ENCODE measurements at places on chromosomes 13 and 19. TPM values are rescaled to one million over a fixed set of nuclear protein-coding genes. Genes with fewer than 3 reads are reported as not detected.
A peak's percentile ranks its signal among the peaks of the same experiment; 100 is the strongest.

DNA sequence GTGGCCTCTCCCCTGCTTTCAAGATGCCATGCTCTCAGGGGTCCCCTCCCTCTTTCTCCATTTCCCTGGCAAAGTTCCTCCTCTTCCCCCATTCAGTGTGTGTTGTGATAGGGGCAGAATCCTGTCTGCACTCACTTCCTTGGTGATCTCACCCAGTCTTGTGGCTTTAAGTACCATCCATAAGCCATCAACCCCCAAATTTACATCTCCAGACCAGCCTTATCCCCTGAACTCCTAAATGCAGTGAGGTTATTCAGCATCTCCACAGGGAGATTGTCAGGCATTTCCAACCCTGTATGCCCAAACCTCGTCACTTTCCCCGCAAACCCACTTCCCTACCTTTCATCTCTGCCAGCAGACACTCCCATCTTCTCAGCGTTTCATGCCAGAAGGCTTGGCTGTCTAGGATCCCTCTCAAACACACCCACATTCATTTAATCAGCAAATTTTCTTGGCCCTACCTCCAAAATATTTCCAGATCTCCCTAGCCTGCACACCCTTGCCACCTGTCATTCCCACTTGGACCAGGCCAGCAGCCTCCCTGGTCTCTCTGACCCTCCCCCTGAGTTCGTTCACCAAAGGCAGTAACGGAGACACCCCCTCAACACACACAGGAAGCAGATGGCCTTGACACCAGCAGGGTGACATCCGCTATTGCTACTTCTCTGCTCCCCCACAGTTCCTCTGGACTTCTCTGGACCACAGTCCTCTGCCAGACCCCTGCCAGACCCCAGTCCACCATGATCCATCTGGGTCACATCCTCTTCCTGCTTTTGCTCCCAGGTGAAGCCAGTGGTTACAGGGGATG, at the start of gene HCST:
TSS of gene HCST (plus strand) at position 676 of the 808 bp plus-strand sequence. CDS start at position 741, 65 bp downstream.
- H3K27me3 ChIP-seq, result no peaks in the 10 kb centered on the region
- H3K4me3 ChIP-seq, result peak within 1 kb of the TSS; percentile 88
- H3K4me1 ChIP-seq, result peaks cover 12% of the 10 kb centered on the region
- no peak for DNase-seq
- H3K27ac ChIP-seq, result peak within 1 kb of the TSS; percentile 85

GRCh38 chr19:42032431-42032830, 37.6 kb downstream of the GRIK5 start:
- H3K27me3 ChIP-seq, result no peaks in the 10 kb centered on the region
- H3K4me1 ChIP-seq, result peaks cover 5% of the 10 kb centered on the region
- no peak overlapping the region for H3K27ac ChIP-seq
- no peak overlapping the region for H3K4me3 ChIP-seq

GRCh38 chr13:111401151-111401550, 80.7 kb downstream of the TEX29 start:
- H3K27ac ChIP-seq, result no peak overlapping the region
- no peak for DNase-seq
- H3K4me3 ChIP-seq, result no peak overlapping the region
- no peaks in the 10 kb centered on the region for H3K4me1 ChIP-seq
- peaks cover 31% of the 10 kb centered on the region for H3K27me3 ChIP-seq

- H3K4me3 ChIP-seq, result no peak overlapping the region
- DNase-seq, result no peak
Observed at GRCh38 chr13:93964146-93964512, 515.4 kb downstream of the DCT start.

DNA sequence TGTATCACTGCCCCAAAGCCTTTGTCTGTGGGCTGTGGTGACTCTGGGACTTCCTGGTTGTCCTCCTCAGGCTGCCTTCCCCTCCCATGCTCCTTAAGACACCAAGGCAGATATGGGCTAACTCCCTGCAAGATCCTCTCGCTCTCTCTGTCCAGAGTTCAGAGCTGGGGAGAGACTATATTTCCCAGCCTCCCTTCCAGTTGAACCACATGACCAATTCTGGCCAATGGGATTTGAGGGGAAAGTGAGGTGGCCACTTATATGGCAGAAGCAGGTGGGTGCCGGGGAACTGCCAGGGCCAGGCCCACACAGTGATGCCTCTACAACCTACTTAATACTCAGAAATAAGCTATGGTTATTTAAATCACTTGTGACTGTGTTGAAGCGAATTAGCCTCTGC, 16.2 kb upstream of the ANGPTL8 start:
- no peaks in the 10 kb centered on the region for H3K4me1 ChIP-seq
- H3K27ac ChIP-seq, result no peak overlapping the region
- no peak for DNase-seq
- H3K27me3 ChIP-seq, result no peaks in the 10 kb centered on the region
- H3K4me3 ChIP-seq, result no peak overlapping the region

DNA sequence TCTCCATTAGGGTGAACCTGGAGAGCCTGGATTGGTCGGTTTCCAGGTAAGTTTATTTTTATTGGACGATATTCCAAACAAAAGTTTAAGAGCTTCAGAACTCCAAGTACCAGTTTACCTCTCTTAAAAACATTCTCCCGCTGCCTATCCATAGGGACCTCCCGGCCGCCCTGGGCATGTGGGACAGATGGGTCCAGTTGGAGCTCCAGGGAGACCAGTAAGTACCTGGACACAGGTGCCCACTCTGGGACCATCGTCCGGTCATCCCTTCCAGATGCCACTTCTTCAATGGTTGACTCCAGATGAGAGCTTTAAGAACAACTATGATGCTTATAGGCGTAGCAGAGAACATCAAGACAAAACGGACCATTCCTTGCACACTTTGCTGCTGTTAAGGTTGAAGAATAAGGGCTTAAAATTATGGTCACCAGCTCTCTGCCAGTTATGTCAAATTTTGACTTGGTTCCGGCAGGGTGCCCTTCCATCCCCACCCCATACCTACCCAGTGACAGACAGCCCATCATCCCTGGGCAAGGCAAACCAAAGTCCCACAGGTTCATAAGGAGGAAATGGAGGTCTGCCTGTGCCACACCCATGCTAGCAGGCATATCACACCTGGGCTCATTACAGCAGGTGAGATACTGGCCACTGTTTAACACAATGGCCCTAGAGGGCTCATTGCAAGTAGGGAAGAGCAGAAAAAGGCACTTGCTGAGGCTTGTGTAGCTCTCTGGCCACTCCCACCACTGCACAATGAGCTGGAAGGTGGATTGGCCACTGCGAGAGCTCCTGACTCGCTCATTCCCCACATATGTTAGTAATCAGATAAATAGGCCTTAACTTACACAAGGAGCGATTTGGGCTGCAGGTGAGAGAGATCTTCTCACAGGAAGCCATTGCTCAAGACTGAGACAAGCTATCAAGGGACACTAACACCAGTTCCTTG, 123.6 kb downstream of the COL4A2 start:
- peaks cover 100% of the 10 kb centered on the region for H3K36me3 ChIP-seq
- H3K27ac ChIP-seq, result peak overlapping the region; percentile 51
- H3K4me3 ChIP-seq, result no peak overlapping the region
- peaks cover 30% of the 10 kb centered on the region for H3K4me1 ChIP-seq
- H3K27me3 ChIP-seq, result no peaks in the 10 kb centered on the region

DNA sequence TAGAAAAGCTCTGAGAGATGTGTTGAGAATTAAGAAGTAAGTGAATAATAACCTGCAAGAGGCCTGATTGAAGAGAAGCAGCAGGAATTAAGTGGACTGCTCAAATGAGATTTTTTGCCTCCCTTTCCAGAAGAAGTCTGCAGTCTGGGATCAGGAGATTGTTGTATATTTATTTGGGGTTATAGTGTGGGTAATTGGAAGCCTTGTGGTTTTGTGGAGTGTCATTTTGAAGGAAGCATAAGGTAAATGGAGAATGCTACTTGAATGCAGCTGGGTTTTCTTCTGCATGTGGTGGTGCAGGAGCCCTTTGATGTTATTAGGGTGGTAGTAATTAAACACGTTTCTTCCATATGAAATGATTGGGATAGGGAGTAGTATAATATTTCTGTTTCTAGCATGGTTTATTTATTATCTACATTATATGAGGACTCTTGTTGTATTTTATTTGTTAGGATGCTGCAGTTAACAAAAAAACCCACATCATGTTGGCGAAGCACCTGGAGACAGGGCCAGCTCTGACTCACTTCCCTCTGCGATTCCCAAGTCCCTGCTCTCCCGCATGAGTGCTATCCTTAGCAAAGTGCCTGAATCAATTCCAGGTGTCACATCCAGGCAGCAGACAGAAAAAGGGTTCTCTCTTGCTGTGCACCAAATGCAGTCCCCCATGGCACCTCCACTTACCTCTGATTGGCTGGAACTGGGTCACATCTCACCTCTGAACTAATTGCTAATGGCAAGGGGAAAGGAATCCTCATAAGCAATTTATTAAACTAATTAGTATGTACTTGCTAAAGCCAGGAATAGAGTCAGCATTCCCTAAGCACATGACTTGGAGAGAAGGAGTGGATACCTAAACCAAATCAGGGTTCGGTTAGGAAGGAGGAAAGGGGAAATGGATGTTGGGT, 54.8 kb downstream of the DGKH start:
- no peak for DNase-seq
- H3K4me3 ChIP-seq, result no peak overlapping the region
- H3K4me1 ChIP-seq, result peaks cover 8% of the 10 kb centered on the region
- H3K36me3 ChIP-seq, result no peaks in the 10 kb centered on the region
- no peaks in the 10 kb centered on the region for H3K27me3 ChIP-seq
- H3K27ac ChIP-seq, result no peak overlapping the region

GRCh38 chr19:41095703-41096102, 7.5 kb downstream of the CYP2A13 start:
- no peak overlapping the region for H3K27ac ChIP-seq
- H3K27me3 ChIP-seq, result peaks cover 17% of the 10 kb centered on the region
- no peak overlapping the region for H3K4me3 ChIP-seq
- DNase-seq, result no peak
- no peaks in the 10 kb centered on the region for H3K36me3 ChIP-seq

GRCh38 chr13:29587645-29588044, 7.8 kb downstream of the SLC7A1 start:
- no peak for DNase-seq
- no peak overlapping the region for H3K27ac ChIP-seq
- no peaks in the 10 kb centered on the region for H3K4me1 ChIP-seq
- no peaks in the 10 kb centered on the region for H3K27me3 ChIP-seq

DNA sequence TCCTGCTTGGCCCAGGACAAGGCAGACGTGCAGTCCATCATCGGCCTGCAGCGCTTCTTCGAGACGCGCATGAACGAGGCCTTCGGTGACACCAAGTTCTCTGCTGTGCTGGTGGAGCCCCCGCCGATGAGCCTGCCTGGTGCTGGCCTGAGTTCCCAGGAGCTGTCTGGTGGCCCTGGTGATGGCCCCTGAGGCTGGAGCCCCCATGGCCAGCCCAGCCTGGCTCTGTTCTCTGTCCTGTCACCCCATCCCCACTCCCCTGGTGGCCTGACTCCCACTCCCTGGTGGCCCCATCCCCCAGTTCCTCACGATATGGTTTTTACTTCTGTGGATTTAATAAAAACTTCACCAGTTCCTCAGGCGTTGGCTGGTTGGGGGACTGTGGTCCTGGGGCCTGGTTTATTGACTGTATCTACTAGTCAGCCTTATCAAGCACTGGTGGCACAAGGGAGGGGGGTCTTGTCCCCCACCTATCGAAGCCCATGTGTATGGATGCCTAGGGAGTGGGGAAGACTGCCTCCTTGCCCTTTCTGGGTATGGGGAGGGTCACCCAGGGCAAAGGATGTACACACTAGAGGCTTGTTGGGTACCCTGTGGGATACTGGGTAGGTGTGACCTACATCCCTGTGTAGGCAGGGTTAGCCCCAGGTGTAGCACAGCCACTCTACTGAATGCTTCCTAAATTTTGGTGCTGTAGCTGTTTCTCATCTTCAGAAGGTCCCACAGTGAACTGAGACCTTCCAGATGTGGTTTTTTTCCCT, 4.4 kb downstream of the CHMP2A start:
- H3K27ac ChIP-seq, result no peak overlapping the region
- H3K27me3 ChIP-seq, result no peaks in the 10 kb centered on the region
- no peak for DNase-seq
- H3K4me1 ChIP-seq, result peaks cover 39% of the 10 kb centered on the region

- peaks cover 62% of the 10 kb centered on the region for H3K4me1 ChIP-seq
- no peaks in the 10 kb centered on the region for H3K27me3 ChIP-seq
- no peaks in the 10 kb centered on the region for H3K36me3 ChIP-seq
- no peak overlapping the region for H3K4me3 ChIP-seq
Observed at GRCh38 chr19:1852581-1853128, 4.4 kb upstream of the REXO1 start.

GRCh38 chr13:84894749-84895148, 904.5 kb downstream of the SLITRK6 start:
- H3K27ac ChIP-seq, result no peak overlapping the region
- no peak for DNase-seq
- H3K4me1 ChIP-seq, result no peaks in the 10 kb centered on the region
- H3K36me3 ChIP-seq, result no peaks in the 10 kb centered on the region
- H3K4me3 ChIP-seq, result no peak overlapping the region

GRCh38 chr19:4575267-4576015, 16.0 kb upstream of the SEMA6B start:
- peaks cover 41% of the 10 kb centered on the region for H3K27me3 ChIP-seq
- DNase-seq, result peak; percentile 70
- no peaks in the 10 kb centered on the region for H3K36me3 ChIP-seq
- peak overlapping the region; percentile 82 for H3K27ac ChIP-seq

DNA sequence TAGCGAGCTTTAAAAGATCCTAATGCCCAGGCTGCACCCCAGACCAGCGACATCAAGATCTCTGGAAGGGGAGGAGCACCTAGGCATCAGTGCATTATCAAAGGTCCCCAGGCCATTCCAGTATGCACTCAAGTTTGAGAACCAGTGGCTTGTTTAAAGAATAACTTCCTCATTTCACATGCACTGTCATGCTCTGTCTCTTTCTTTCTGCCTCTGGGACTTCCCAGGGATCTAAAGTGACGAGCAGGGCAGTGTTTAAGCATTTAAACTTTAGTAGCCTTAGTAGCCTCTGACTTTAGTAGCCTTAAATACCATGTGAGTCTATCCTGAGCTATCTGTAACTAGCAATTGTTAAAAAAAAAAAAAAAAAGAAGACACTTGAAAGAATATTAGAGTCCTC, 8.9 kb upstream of the FARP1 start:
- no peak for DNase-seq
- no peaks in the 10 kb centered on the region for H3K36me3 ChIP-seq
- H3K4me1 ChIP-seq, result no peaks in the 10 kb centered on the region
- H3K4me3 ChIP-seq, result no peak overlapping the region
- H3K27me3 ChIP-seq, result peaks cover 3% of the 10 kb centered on the region

DNA sequence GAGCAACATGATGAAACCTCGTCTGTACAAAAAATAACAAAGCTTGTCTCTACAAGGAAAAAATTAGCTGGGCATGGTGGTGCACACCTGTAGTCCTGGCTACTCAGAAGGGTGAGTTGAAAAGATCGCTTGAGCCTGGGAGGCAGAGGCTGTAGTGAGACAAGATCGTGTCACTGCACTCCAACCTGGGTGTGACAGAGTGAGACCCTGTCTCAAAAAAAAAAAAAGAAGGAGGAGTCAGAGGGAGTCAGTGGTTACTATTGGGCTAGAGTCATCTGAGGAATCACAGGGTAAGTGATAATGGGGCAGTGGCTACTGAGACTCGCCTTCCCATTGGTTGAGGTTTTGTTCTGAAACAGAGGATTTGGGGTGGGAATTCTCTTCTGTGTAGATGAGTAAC, 1.9 kb upstream of the GPI start:
- no peaks in the 10 kb centered on the region for H3K27me3 ChIP-seq
- H3K4me3 ChIP-seq, result no peak overlapping the region
- peaks cover 46% of the 10 kb centered on the region for H3K4me1 ChIP-seq
- H3K27ac ChIP-seq, result no peak overlapping the region

OR7A5 gene
- total RNA-seq, result not detected

ZNF253 gene
- 10.2 TPM for total RNA-seq

KIR2DL1 gene
- 0.16 TPM for total RNA-seq

URI1 gene
- 46.0 TPM for total RNA-seq

B3GNT3 gene
- not detected for total RNA-seq

ZNF865 gene
- total RNA-seq, result 19.7 TPM

ELF1 gene
- total RNA-seq, result 31.1 TPM

Data from heart right ventricle (tissue), 16 donors.